ENCODE measurements at places on chromosomes 1 and 21.

DNA sequence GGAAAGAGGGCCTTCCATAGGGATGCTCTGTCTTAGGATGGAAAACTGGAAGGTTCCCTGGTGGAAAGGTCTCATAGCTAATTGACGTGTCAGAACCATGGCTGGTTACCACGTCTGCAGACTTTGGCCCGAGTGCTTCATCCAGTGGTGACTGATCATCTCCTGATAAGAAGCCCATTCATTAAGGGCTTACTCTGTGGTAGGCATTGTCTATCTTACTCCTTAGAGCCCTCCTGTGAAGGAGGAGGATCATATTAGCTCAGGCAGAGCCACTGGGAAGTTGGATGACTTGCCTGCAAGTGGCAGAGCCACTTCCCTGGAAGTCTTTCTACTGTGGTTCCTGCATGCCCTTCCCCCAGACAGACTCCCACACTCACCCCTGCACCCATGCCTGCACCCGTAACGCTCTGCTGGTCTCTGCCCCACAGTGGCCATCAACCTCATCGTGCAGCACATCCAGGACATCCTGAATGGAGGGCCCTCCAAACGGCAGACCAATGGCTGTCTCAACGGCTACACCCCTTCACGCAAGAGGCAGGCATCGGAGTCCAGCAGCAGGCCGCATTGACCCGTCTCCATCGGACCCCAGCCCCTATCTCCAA is 79.9 kb downstream of the UCK2 start:
- no peak for DNase-seq

GRCh38 chr1:36055706-36056105 is 28.2 kb upstream of the TEKT2 start:
- no peak for DNase-seq

DNA sequence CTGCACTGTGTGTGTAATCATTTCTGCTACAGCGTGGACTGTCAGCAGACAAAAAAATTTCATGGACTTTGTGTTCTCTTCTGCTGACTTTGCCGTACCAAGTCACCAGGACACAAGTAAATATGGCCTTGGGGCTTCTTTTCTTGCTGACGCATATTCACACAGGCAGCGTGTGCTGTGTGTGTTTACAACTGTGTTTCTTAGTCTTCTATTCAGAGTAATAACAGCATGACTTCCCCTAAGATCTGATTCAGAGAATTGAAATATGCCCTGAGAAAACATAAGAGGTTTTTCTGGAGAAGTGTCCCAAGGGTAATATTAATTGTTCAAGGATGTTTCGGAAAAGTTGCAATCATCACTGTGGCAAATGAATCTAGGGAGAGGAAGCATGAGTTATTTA is 47.1 kb upstream of the DYNLT5 start:
- no peak for DNase-seq

- no peak for DNase-seq
Measured at GRCh38 chr1:153553830-153554541, 4.9 kb upstream of the S100A3 start.

GRCh38 chr1:176648556-176648955 is 185.6 kb downstream of the PAPPA2 start:
- no peak for DNase-seq

DNA sequence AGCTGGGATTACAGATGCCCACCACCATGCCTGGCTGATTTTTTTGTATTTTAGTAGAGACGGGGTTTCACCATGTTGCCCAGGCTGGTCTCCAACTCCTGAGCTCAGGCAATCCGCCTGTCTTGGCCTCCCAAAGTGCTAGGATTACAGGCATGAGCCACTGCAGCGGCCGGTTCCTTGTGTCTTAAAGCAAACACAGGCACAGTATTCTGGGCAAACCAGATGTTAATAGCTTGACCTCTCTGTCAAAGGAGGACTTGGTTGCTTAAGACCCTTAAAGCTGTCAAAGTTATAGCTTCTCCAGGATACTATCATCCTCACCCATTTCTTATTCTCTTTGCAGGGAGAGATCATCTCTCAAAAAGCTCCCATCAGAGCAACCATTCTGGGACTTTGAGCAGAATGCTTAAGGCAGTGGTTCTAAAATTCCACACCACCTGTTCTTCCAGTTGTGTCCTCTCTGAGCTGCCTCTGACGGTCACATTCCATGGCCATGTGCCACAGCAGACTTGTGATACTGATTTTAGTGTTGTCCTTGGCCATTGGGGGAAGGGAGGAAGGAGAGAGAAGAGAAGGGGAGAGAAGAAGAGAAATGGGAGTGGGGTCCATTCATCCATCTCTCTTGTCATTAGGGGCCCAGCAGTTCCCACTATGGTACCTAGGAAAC is 81.8 kb downstream of the PBX1 start:
- no peak for DNase-seq

- DNase-seq = no peak
Measured at GRCh38 chr1:244920911-244921761, 56.8 kb upstream of the HNRNPU start.

GRCh38 chr1:44719318-44719717 is 11.7 kb downstream of the RNU5D-1 start:
- DNase-seq = no peak

DNA sequence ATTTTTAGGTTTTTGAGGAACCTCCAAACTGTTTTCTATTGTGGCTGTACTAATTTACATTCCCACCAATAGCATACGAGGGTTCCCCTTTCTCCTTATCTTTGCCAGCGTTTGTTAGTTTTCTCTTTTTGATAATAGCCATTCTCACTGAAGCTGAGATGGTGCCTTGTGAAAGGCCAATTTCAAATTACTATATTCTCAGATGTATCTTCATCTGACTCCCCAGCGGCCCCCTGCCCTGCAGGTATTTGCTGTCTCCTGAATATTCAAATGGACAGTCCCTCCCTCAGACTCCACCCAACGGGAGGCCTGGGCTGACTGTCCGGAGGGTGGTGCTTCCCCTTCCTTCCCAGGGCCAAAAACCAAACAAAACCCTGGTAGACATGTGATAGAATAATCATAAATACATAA is 33.5 kb upstream of the TARBP1 start:
- DNase-seq = no peak

Measured in NCI-H187 (cell line).